ENCODE measurements at places on chromosomes 3 and 15.
A peak's percentile ranks its signal among the peaks of the same experiment; 100 is the strongest.

DNA sequence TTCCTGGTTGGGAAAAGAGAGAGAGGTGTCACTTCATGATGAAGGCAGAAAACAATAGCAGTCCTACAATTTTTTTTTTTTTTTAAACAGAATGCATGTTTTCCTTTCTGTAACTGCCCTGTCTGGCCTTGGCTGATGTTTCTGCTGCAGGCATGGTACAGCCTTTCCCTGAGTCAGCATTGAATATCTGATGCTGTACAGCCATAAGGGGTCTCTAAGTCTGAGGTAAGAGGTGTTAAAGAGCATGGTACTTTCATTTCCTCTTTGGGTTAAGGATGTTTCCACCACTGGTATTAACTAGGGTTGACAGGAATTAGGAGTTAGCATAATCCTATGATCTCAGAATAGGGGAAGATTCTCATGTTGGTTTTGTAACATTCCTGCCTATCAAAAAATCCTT lies 147.4 kb downstream of the CHST2 start:
- DNase-seq: peak; percentile 16

DNA sequence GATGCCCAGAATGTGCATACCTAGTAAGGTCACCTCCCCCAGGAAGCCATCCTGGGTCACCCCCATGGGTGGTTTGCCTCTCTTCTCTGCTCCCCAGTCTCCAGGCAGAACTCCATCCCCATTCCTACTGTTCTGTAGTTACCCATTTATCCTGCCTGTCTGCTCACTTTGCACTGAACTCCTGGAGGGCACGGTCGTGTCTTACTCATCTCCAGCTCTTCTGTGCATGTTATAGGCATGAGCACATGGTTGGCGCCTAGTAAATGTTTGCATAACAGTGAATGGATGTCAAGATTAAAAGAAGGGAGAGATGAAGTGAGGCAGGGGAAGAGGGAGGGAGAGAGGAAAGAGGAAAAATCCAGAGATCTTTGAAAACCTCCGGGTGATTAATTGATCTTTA lies 208.4 kb upstream of the TRIM42 start:
- peak; percentile 50 for DNase-seq

GRCh38 chr3:187976365-187976900 lies 177.5 kb upstream of the LPP start:
- no peak for DNase-seq

- peak; percentile 87 for DNase-seq
Measured at GRCh38 chr15:26038693-26039092, 175.6 kb upstream of the ATP10A start.

DNA sequence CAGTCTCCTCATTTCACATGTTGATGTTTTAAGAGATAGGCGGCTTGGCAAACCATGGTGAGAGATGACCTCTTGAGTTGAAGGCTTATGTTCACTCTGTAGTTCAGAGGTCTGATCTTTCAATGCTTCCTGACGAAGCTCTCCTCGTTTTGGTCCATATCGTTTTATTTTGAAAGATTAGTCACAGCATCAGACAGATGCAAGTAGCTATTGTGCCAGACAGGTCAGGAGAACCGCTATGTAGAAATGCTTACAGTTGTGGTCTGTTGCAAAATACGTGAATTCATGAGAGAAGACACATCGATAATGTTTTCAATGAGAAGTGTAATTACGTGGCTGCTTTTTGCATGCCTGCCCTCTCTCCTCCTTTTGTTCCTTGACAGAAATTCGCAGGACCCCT lies 47.5 kb downstream of the CHL1 start:
- no peak for DNase-seq

- peak; percentile 97 for DNase-seq
Measured at GRCh38 chr15:50247819-50248655, 17.5 kb downstream of the HDC start.

DNA sequence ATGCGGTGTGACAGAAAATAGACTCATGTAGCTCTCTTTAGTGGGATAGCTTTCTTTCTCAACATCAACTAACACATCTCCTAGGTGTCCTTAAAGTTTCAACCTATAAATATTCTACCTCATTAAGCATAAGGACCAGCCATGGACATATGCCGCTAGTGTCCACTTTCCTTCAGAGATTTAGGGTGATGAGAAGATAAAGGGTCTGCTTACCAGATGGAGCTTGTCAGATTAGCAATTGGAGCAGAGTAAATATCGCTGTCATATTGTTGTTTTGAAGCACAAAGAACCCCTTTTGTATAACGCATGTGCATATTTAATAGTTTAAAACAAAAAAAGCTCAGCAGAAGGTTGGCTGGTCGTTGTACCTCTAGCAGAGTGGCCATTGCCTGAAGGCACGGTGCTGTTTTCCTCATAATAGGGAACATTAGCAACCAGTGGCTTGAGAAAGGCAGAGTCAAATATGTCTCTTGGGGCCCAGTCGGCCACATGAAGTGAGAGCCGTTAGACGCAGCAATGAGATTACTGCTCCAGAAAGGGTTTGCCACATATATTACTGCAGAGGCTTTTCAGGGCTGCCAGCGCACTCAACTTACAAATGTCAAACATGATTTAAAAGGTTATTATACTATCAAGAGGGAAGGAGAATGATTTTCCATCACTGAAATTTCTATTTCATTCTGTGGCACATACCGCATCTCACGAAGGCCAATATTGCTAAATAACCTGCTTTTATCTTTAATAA lies 264.2 kb downstream of the ROBO2 start:
- DNase-seq: no peak

- DNase-seq: no peak
Measured at GRCh38 chr15:84755736-84756527, 7.5 kb downstream of the ZNF592 start.

DNA sequence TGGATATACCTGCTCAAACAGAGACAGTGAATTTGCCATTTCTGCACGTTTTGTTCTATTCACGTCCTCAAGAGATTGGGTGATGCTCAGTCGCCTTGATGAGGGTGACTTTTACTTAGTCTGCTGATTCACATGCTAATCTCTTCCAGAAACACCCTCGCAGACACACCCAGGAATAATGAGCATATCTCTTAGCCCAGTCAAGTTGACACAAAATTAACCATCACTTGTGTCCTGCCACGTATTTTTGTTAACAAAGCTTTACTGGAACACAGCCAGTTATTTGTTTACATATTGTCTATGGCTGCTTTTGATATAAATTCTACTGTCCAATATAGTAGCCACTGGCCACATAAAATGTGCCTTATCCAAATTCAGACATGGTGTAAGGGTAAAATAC lies 218.3 kb downstream of the FHIT start:
- DNase-seq: no peak

GRCh38 chr15:89912674-89913396 lies at the start of gene ARPIN:
ARPIN (minus strand) TSS chr15:89912952; CDS start chr15:89912835, 117 bp downstream.
- peak; percentile 80 for DNase-seq

GRCh38 chr15:101686718-101687117 lies 34.5 kb upstream of the TM2D3 start:
- no peak for DNase-seq

DNA sequence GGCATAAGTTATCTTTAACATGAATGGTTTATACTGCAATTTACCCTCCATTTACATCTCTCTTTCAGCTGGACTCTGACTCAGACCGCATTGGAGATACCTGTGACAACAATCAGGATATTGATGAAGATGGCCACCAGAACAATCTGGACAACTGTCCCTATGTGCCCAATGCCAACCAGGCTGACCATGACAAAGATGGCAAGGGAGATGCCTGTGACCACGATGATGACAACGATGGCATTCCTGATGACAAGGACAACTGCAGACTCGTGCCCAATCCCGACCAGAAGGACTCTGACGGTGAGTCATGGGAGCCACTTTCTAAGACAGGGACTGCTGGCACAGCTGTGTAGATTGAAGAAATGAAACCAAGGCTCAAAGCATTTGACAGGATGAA lies 11.6 kb downstream of the THBS1 start:
- DNase-seq: no peak

- no peak for DNase-seq
Measured at GRCh38 chr15:93135459-93135858, 46.4 kb upstream of the RGMA start.

- no peak for DNase-seq
Measured at GRCh38 chr15:93968773-93969172, 262.6 kb upstream of the MCTP2 start.

- no peak for DNase-seq
Measured at GRCh38 chr3:141388823-141389621, 20.7 kb downstream of the ZBTB38 start.

GRCh38 chr15:48802867-48803266 lies 8.0 kb downstream of the CEP152 start:
- DNase-seq: peak; percentile 78

DNA sequence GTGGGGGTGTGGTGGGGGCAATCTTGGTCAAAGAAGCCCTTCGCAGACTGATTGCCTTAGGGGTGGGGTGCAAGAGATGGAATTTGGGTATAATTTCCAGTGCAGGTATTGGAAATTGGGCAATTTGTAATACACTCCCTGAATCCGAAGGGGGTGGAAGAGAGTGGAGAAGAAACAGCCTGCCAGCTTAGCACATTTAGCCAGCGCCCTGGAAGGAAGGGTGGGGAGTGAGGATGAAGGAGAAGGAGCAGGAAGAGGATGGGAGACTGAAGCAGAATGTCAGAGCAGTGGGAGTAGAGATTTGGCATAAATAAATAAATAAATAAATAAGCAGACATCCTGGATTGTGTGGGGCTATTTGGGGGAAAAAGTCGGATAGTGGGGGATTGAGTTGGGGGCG lies 1.6 kb downstream of the GAP43 start:
- no peak for DNase-seq

DNA sequence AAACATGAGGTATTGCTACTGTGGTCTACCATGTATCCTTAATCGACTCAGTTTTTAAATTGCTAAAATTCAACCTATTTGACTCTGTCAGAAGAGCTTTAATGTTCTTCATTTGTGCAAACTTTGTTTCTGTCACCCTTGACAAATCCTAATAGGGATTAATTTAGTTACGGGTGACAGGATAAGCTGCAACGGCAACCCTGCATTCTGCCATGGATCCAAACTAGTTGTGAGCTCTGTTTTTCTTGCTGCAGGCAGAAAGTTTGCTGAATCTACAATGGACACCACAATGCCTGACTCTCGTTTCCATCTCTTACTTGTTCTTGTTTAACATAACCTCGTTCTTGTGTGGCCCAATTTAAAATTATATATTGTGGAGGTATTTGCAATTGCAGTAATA lies 352.3 kb downstream of the ROBO2 start:
- no peak for DNase-seq

DNA sequence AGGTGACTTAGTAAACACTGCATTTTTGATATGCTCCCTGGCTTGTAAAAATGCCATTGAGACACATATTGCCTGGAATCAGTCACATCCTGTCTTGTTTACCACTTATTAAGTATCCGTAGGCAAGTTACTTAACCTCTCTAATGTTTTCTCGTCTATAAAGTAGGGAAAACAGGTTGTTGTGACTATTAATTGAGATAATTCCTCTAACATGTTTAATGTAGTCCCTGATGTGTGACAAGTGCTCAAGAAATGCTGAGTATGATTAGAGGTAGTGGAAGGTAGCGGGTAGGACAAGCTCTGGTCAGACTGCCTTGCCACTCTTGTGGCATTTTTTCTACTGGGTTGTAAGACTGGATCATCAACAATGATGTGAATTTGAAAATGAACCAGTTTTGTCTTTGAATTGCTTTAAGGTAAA lies 54.1 kb downstream of the NFKBIZ start:
- DNase-seq: no peak

DNA sequence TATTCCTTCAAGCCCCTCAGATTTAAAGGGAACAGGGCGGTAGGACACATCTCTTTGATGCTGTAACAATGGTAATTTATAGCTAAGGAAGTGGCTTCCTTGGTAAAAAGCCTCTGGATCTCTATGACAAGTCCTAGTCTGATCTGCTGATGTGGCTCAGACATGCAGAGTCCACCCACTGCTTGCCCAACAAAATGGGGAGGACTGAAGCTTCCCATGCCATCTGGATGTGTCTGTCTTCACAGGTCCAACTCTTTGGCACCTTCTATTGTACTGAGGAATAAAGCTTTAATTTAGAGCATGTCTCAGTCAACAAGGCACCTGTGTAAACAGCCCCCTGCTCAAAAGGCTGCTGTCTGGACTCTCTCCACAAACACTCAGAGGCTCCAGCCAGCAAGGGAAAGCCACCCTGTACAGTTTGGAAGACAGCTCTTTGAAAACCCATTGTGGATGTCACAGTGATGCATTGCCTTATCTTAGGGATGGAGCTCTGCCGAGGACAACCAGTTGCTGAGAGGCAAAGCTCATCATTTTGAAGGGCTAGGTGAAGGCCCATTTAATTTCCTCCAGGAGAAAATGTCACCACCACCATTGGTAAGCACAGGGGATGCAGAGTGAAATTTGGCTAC lies 348.6 kb upstream of the GRM7 start:
- DNase-seq: no peak

DNA sequence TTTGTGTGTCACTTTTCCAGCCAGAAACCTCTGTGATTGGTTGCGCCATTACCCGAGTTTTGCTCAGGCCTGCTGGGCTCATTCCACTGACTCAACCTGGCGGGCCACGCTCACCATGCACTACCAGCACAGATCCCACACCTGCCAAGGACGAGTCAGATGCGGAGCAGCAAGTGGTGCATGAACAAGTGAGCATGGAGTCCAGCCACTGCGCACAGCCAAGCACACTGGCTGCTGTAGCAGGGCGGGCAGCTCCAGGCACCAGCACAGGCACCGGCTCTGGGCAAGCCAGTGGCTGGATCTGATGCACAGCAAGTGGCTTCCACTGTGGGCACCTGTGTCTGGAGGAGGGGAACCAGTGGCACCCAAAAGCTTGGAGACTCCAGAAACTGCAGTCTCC lies 110.4 kb downstream of the CBLB start:
- peak; percentile 50 for DNase-seq

DNA sequence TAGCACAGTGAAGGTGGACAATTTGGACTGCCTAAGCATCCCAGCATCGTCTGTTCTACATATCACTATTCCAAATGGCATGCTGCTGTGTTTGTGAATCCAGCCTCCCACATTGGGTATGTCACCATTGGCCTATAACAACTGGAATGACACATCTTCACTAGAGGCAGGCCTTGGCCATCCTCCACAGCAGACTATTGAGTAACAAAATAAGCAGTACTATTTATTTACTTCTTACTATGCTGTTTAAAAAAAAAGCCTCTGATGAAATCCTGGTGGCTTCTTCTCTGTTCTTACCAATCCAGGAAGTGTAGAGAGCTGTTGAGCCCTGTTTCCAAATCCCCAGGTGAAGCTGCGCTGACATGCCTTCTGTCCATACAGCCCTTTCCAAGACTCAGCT lies 30.6 kb upstream of the CERS3 start:
- no peak for DNase-seq

DNA sequence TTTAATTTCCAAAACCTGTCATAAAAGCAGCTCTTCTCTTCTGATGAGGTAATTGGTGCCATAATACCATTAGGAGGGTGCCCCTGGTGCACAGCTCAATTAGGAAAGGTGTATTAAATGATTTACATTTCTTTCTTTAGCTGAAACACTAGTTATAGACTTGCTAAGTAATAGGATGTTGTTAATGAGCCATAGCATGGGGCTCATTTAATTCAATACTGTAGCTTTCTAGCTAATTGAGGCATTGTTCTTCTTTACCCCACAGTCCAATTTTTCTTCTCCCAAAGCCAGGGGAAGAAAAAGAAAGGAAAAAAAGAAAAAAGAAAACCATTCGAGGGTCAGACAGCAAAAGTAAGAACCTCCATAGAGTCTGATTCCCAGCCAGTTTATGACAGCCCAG lies 164.0 kb upstream of the HES1 start:
- DNase-seq: no peak

GRCh38 chr15:67967871-67968431 lies 86.2 kb upstream of the PIAS1 start:
- peak; percentile 91 for DNase-seq
